ENCODE measurements at places on chromosomes 11 and 22. TPM values are rescaled to one million over a fixed set of nuclear protein-coding genes. Genes with fewer than 3 reads are reported as not detected.

Gene SRSF8
- total RNA-seq: 12.5 TPM

Gene PSMD13
- 47.1 TPM for total RNA-seq

Gene CALCA
- 8.6 TPM for total RNA-seq

Gene LSP1
- total RNA-seq: 11.4 TPM

Gene SLCO2B1
- 174 TPM for total RNA-seq

Gene SYCE3
- not detected for total RNA-seq

Gene MMP13
- total RNA-seq: not detected

Gene HEPN1
- not detected for total RNA-seq

Gene CRYBA4
- not detected for total RNA-seq

Gene IL17RA
- total RNA-seq: 7.1 TPM

Gene FAM227A
- 0.20 TPM for total RNA-seq

Gene CLTCL1
- total RNA-seq: 6.1 TPM

Gene WNT11
- total RNA-seq: 3.2 TPM

Gene DPAGT1
- total RNA-seq: 44.0 TPM

Gene OR8G5
- not detected for total RNA-seq

Gene AQP11
- 9.8 TPM for total RNA-seq

Gene RASL10A
- total RNA-seq: 1.1 TPM

Gene HBB
- 356 TPM for total RNA-seq

Gene OR51B5
- 0.28 TPM for total RNA-seq

Gene NOX4
- total RNA-seq: 0.19 TPM

Gene SAA4
- total RNA-seq: 1,240 TPM

Gene SLC22A6
- total RNA-seq: not detected

Gene PHOX2A
- total RNA-seq: not detected

Gene TMEM25
- 13.4 TPM for total RNA-seq

Gene FLRT1
- total RNA-seq: not detected

Gene PC
- total RNA-seq: 370 TPM

Gene PDGFB
- total RNA-seq: 1.9 TPM

Gene CHRNA10
- 0.61 TPM for total RNA-seq

Gene OPCML
- not detected for total RNA-seq

Gene OR52I2
- total RNA-seq: not detected

Gene FBLN1
- total RNA-seq: 1.6 TPM

Gene MRGPRX4
- total RNA-seq: not detected

Gene ACTN3
- not detected for total RNA-seq

Gene MS4A2
- total RNA-seq: not detected

Gene MS4A18
- total RNA-seq: not detected

Gene KCNJ1
- not detected for total RNA-seq

Gene ADAMTS15
- 1.1 TPM for total RNA-seq

Gene OR8D1
- total RNA-seq: not detected

Gene ELFN2
- 0.07 TPM for total RNA-seq

Gene TSSK2
- not detected for total RNA-seq

Gene OR5A1
- total RNA-seq: not detected

Gene SCGB1A1
- total RNA-seq: not detected

Gene FAM111A
- 15.8 TPM for total RNA-seq

Gene TTLL12
- 40.8 TPM for total RNA-seq

Gene APOC3
- total RNA-seq: 7,155 TPM

Gene ALX4
- total RNA-seq: not detected

Gene SUSD2
- 1.4 TPM for total RNA-seq

Gene DDI1
- total RNA-seq: not detected

Gene MTCH2
- total RNA-seq: 136 TPM

Gene PRRG4
- 11.6 TPM for total RNA-seq

Gene DDTL
- not detected for total RNA-seq

Gene USP47
- total RNA-seq: 25.2 TPM

Gene THY1
- 0.64 TPM for total RNA-seq

Gene DERL3
- 6.0 TPM for total RNA-seq

Gene SLN
- total RNA-seq: 0.55 TPM
